NT2/D1 (cell line): ENCODE measurements at places on chromosomes 11 and 22.

DNA sequence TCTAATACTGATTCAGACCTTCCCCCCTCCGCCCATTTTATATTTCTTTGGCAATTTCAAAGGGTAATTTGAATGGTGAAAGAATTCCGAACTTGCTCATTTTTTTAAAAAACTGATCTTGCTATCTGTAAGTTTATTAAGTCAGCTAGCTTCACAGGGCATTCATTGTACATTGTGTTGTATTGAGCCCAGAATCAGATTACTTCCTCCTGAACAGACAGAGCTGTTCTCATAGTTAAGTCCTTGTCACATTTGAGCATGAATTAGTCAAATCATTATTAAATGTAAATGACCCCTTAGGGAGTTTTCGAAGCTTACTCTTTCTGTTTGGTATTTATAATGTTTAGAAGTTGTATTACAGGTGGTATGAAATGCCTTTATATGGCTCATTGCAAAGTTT, 34.4 kb downstream of the CYP2R1 start:
- DNase-seq, result no peak

DNA sequence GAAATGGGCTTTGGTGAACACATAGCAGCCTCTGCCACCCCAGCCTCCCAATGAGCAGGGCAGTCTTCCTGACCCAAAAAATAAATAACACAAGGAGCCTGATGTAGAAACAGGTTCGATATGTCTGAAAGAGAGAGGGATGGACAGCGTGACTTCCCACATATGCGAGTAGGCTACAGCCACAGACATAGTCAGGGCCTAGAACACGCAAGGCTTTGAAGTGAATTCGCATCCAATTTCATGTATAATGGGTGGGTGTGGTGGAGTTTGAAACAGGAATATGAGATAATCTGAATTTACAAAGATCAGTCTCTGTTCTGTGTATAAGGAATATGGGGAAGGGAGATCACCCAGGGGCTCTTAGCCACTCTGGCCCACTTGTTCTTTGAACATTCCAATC, 74.4 kb downstream of the DBX1 start:
- DNase-seq, result no peak

DNA sequence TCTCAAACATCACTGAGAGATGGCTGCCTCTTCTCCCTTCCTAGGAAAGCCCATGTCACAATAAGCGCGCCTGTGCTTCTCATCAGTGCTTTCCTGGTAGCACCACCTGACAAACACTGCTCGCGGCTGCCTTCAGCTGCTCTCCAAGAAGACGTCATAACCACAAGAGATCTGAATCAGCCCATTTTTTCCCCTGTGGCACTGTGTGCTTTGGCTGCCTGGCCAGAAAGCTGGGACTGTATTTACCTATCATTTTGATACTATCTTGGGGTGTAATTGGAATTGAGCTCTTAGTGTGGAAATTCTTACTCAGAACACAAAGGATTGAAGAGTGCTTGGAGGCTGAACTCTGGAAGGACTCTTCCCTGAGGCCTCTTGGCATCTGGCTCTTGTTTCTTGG, 50.3 kb upstream of the EHF start:
- DNase-seq, result no peak

- DNase-seq, result no peak
Observed at GRCh38 chr11:2302896-2303626, 1.2 kb downstream of the TSPAN32 start.

DNA sequence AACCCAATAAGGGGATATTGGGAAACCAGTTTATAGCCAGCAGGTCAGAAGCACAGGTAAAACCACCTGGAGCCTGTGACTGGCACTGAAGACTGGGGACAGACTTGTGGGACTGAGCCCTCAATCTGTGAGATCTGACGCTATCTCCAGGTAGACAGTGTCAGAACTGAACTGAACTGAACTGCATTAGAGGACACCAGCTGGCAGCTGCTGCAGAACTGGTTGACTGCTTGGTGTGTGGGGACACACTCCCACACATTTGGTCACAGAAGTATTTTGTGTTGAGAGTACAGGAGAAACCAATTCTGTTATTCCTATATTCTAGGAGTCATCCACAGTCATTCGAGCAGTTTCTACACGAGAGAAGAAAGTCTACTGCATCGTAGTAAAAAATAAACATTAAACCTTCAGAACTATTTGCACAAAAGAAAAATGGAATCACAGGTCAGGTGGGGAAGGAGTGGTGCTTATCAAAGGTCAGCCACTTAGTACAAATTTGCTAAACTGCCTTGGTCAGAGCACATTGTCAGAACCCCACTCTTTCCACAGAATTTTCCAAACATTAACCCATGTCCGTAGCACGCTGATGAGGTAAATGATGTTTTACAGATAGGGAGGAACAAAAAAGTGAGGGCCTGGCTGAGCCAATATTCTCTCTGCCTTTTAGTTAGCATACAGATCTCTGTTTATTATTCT, 77.2 kb downstream of the SIK3 start:
- DNase-seq, result no peak

- DNase-seq, result no peak
Observed at GRCh38 chr11:446891-447290, 3.2 kb upstream of the PTDSS2 start.

DNA sequence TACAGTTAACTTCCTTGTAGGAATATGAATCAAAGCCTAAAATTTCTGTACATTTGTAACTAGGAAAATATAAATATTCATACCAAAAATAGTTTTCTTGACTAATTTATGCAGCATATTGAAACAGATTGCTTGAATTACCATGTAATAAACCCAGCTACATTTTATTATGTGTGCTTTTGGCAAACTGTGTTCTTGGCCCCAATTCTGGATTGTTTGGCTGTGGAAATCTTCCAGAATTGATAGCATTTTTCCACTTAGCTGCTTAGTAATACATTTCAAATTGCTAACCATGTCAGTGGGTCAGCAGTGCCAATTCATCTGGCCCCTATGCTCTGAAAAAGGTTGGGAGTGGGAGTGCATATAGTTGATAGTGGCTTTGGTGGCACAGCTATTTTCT, 32.3 kb downstream of the PDHX start:
- no peak for DNase-seq

DNA sequence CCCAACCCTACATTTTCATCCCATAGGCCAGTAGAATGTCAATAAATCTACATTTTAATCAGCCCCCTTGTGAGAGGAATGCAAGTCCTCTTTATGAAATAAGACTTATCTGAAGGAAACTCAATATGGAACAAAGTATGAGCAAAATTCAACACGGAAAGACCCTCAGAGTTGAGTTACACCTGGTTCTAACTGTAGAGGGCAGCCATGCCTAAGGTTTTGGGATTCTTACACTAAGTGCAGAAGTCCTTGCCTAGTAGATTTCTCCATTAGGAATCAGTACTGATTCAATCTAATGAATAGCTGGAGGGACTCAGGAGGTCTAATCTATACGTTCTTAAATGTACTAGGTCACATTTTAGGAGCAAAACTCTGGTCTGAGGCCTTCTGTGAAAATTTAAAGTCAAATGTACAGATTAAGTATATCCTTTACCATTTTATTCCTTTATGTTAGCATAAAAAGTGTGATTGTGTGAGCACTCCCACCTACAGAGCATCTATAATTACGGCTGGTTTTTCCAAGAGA, 904.5 kb downstream of the DLG2 start:
- peak; percentile 15 for DNase-seq

- no peak for DNase-seq
Observed at GRCh38 chr11:59575505-59575904, 40.1 kb downstream of the OSBP start.
